ENCODE measurements at places on chromosomes 3 and 15. TPM values are rescaled to one million over a fixed set of nuclear protein-coding genes. Genes with fewer than 3 reads are reported as not detected.
A peak's percentile ranks its signal among the peaks of the same experiment; 100 is the strongest.

GRCh38 chr3:12489832-12490231 is 5.6 kb downstream of the TSEN2 start:
- no peak for DNase-seq
- H3K4me3 ChIP-seq, result no peak overlapping the region
- H3K27ac ChIP-seq, result no peak overlapping the region
- H3K27me3 ChIP-seq, result no peaks in the 10 kb centered on the region
- no peaks in the 10 kb centered on the region for H3K4me1 ChIP-seq

- no peaks in the 10 kb centered on the region for H3K27me3 ChIP-seq
- H3K4me3 ChIP-seq, result no peak overlapping the region
- no peaks in the 10 kb centered on the region for H3K36me3 ChIP-seq
- no peaks in the 10 kb centered on the region for H3K4me1 ChIP-seq
- DNase-seq, result no peak
Measured at GRCh38 chr15:81072551-81072950, 61.5 kb upstream of the CFAP161 start.

DNA sequence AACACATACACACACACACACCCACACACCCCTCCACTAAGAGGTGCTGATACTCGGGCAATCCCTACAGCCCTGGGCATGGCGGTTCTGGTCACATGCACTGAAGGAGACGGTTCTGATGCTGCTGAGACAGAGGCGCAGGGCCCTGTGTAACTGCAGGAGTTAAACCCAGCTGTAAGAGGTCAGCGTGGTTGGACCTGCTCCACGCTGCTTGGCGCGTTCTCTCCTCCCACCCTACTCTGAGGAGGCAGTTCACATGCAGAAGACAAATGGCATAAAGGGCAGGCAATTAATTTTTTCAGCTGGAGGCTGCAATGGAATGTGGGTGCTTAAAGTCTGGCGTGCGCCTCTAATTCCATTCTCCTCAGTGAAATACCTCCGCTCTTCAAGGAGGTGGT is 35.2 kb downstream of the GRK7 start:
- peak overlapping the region; percentile 88 for H3K27ac ChIP-seq
- no peaks in the 10 kb centered on the region for H3K36me3 ChIP-seq
- H3K4me3 ChIP-seq, result no peak overlapping the region
- DNase-seq, result no peak

GRCh38 chr3:177640319-177640965 is 443.2 kb upstream of the TBL1XR1 start:
- H3K4me1 ChIP-seq, result no peaks in the 10 kb centered on the region
- H3K4me3 ChIP-seq, result no peak overlapping the region

The SI gene
- 0.96 TPM for total RNA-seq

The NEO1 gene
- 80.7 TPM for total RNA-seq

The GRIP2 gene
- total RNA-seq, result 0.62 TPM
